ENCODE measurements at places on chromosomes 7 and 10.
A peak's percentile ranks its signal among the peaks of the same experiment; 100 is the strongest.

DNA sequence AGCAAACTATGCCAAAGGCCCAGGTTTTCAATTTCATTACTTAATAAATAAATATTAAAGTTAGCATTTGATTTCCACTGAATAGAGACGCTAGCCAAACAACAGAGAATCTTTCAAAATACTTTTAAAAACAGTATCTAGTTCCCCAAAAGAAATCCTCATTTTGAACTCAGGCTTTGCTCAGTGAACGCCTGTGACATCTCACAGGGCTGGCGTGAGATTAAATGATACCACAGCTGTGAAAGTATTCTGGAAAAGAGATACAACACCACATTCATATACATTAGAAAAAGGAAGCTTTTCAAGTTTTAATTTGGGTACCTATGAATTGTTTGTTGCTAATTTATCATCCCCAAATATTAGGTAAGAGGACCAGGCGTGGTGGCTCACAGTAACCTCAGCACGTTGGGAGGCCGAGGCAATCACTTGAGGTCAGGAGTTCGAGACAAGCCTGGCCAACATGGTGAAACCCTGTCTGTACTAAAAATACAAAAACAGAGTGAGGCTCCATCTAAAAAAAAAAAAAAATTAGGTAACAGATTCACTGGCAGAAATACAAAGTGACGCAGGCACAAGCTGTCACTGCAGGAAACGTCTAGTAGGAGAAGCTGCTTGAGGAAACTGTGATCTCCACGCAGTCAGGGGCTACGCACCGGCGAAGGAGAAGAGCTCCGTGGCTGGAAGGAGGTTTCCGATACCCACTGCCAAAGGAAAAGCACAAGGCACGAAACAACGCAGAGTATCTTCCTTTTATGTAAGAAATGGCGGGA is 50.0 kb downstream of the AMZ1 start:
- peak; percentile 93 for DNase-seq

DNA sequence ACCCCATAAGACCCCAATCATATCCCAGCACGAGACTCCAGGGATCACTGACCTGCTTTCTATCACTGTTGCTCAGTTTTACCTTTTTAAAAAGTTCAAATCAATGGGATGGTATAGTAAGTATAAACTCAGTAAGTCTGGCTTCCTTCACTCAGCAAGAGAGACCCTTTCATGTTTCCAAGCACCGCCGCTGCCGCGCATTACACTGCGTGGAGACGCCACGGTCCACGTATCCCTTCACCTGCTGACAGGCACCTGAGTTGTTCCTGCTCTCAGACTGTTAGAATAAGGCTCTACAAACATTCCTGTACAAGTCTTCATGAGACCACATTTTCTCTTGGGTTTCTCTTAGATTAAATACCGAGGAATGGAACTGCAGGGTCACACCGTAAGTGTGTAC is 28.3 kb downstream of the MAD1L1 start:
- DNase-seq, result no peak

DNA sequence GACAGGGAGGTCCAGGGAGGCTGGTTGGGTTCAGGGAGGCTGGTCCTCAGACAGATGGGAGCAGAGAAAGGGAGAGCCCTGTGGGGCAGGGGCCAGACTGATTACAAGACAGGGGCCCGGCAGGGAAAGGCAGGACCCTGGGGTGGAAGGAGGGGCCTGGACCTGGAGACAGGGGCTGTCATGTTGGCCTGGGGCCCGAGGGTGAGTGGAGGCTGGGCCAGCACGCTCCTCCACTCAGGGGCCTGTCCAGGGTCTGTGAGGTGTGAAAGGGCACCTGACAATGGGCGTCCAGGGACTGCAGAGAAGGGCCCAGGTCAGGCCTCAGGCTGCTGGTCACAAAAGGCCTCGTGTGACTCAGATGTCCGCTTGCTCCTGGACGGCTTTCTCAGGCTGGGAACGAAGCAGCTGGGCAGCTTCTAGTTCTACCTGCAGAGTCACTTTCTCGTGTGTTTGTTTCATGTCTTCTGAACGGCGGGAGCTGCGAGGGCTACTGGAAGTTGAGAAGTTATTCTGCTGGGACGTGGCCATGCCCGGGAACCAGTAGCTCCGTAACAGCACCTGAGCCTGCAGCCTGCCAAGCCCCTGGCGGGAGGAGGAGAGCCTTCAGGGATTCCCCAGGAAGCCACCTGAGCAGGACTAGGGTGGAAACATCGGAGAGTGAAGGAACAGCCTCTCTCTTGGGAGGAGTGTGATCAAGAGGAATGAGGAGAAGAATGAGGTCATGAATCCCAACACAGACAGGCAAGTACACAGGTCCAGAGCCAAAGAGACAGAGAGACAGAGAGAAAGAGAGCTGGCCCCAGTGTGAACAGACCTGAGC is 65.8 kb downstream of the KLF6 start:
- no peak for DNase-seq

DNA sequence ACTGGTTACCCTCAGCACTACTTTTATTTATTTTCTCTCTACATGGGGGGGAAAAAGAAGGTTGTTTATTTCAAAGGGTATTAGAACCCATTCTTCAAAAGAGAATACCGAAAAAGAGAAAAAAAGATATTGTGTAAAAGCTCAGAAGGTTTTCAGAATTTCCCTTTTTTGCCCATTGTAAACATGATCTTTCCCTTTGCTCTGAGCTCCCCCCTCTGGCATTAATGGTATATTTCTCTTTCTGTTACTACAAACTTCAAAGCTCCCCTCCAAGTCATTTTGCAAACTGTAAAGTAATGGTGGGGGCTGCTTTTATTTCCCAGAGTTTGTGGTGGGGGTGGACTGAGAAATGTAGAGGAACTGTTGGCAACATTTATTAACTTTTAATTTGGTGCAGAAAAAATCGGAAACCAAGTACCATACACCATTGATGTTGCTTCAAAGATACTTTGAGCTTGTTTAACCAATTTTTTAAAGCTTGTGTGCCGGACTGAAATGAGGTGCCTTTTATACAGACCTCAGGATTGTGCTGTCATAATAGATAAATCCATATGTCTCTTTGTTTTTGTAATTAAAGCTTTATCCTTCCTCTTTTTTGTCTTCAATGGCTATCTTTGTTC is 181.5 kb downstream of the EXOC4 start:
- DNase-seq, result no peak

GRCh38 chr10:112532956-112533355 is 85.9 kb downstream of the VTI1A start:
- DNase-seq, result no peak

DNA sequence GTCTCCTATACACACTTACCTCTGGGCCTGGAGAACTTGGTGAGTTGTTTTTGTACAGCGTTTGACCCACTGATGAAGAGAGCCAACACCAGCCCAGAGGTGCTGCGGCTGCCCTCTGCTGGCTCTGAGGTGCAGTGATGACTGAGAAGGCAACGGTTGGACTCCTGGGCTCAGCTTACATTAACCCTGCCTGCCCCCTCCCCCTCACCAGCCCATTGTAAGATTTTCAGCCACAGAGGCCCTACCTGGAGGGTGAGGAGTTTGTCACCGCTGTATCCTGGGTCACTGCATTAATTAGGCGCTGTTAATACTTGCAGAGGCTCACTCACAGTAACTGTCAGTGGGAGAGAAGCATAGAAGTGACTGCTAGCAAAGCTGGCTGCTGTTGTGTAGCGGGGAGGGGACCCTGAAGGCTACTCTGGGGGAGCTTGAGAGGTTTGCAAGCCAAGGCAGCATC is 19.0 kb upstream of the ANKRD2 start:
- peak; percentile 82 for DNase-seq

All from sigmoid colon (tissue), 7 donors.